ENCODE measurements at places on chromosomes 5 and 9.

DNA sequence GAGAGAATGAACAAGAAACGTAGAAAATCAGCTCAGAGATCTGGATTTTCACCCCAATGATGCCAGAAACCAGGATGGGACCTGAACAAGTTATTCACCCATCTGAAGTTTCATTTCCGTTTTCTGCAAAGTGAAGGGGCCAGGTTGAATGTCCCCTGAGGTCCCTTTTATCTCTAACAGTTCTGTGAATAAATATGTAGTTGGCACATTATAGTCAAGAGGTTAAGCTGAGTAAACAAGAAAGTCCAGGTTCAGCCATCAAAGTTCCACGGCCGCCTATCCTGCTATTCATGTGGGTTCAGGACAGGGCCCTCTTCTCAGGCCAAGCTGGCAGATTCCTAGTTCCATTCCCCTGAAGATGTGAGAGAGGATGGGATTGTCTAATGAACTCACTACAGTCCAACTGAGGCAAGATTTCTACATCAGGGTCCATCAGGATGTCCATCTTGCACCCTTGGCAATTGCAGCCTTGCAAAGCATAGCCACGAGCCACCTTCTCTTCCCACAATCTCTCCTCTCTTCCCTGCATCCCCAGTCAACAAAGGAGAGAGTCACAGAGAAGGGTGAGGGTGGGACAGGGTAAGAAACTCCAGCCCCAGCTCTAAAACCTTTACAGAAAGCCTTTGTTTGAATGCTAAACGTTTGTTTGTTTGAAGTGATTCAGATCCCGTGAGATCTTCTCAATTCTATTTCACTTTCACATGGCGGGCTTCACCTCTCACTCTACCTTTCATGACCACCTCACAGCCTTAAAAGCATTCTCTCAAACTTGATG, 311.0 kb downstream of the SLIT3 start:
- no peak for DNase-seq

GRCh38 chr5:149063017-149063687, at the start of gene SH3TC2:
TSS of gene SH3TC2 (minus strand) at chr5:149063062. CDS start at chr5:149063022, 40 bp downstream.
- peak; percentile 57 for DNase-seq

DNA sequence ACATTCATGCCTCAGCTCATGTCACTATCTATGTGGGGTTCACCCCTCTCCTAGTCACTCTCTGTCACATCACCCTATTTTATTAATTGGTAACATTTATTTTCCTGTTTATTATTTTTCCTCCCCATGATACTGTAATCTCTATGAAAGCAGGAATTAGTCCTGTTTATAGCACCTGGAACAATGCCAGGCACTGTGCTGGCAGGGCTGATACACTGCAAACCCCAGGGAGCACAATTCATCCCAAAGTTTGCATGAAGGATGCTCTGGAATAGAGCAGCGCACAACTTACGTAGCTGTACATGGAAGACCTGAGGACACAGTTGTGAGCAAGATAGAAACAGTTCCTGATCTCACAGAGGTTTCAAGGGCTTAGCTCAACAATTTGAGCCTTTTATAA, 103.2 kb downstream of the NSG2 start:
- DNase-seq = no peak

DNA sequence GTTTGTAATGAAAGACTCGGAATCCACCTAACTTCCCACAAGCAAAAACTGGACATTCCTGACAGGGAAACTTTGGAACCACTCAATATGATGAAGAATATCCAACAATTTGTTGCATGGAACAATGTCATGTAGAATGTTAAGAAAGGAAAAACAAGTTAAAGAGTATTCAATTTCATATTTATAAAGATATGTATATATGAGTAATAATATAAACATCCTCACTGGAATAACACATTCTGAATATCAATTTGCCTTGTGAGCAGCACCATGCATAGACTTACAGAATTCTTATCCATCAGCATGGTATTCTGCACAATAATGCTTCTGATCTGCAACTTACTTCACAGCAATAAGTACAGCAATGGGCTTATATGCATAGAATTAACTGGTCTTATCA, 650.3 kb downstream of the SEMA5A start:
- DNase-seq = no peak

- DNase-seq = no peak
Observed at GRCh38 chr5:42235837-42236236, 187.4 kb upstream of the GHR start.

DNA sequence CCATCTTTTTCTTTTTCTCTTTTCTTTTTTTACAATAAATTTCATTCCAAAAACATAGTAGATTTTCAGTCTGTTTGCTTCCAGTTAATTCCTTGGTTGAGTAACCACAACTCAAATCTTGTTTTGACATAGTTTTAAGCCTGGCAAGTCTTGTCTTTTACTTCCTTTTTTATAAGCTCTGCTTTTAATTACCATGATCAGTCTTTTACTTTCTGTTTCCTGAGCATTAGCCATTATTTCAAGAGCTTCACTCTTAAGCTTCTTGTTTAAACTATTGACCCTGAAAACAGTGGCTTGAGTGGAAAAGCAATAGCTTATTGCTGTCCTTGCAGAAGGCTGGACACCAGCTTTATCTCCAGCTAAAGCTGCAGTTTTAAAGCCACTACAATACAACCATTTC, 1363.3 kb downstream of the MAT2B start:
- no peak for DNase-seq

- DNase-seq = no peak
Observed at GRCh38 chr5:158301186-158301585, 442.2 kb upstream of the CLINT1 start.

GRCh38 chr5:103454770-103455169, 107.8 kb downstream of the NUDT12 start:
- DNase-seq = no peak

DNA sequence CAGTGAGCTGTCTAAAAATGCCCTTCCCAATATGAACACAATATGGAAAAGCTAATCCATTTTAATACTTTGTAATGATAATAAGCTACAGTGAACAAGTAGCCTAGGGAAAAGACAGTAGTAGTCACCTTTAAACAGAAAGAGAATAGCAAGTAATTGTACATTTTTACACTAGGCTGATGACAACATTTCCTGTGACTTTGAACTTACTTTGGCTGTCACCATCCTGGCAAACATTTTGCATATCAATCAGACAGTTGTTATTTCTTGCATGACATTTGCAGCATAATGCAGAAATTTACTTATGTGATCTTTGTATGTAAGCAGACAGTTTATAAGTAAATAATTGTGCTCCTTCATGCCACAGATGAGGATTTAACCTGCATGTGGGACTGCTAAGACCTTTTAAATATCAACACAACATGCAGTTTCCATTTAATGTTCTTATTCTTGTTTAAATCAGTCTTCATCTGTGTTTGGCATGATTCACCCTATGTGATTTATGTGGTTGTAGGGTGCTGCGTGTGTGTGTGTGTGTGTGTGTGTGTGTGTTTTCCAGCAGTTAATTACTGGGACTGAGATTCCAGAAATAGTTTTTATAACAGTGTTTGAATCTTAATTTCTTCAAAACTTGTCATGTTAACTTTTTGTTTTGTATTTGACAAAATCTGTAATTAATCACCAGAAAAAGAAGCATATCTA, 997.1 kb upstream of the ARRDC3 start:
- no peak for DNase-seq

DNA sequence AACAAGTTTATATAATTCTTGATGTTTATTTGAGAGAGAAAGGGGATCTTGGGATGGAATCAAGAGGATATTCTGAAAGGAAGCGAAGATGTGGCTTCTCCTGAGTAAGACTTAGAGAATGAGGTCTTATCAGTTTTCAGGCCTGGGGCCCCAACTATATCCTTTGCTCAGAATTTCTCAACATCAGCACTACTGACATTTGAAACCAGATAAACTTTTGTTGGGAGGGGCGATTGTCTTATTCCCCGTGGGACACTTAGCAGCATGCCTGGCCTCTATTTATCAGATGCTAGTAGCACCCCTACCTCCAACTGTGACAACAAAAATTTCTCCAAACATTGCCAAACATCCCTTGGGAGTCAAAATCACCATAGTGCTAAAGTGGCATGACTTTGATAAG, 567.7 kb downstream of the MAT2B start:
- no peak for DNase-seq

- DNase-seq = no peak
Observed at GRCh38 chr9:73437758-73438157, 286.1 kb downstream of the ANXA1 start.

DNA sequence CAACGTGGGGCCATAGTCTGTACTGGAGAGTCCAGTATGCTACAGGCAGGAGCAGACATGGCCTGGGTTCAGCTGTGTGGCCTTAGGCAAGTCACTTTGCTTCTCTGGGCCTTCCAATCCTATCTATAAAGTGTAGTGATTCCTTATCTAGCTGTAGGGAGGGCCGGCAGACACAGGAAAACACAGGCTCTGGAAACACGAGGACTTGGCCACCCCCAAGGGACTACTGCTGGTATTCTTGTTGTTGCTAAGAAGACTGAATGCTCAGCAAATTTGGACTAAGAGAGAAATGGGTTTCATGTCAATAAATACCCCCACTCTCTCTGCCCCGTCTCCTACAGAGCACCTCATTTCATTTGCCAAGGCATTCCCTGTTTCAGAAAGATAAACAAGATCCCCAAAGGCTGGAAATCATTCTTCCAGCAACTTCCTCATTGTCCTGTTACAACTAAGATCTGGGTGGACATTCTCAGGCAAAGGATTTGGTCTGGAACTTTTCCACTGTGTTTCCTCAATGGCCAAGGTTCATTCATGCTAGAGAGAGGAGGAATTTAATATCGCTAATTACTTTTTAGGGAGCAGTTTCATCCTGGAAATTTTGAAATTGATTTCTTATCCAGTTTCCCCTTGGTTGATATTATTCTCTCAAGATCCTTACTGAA, 105.8 kb downstream of the GABBR2 start:
- DNase-seq = no peak

DNA sequence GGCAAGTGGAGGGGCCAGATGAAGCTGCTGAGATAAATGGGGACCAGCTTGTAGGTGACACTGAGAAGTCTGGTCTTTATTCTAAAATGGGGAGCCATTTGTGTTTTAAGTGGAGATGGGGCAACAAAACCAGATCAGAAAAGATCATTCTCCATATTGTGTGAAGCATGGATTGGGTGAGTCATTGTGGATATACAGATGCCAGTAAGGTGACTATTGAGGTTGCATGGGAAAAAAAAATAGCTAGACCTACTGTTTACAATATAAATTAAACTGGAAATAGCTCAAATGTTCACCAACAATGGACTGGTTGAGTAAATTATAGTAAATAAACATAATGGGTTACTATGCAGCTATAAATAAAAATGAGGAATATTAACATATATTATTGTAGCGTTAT, 5.4 kb upstream of the MAP1B start:
- DNase-seq = no peak

GRCh38 chr5:73820326-73820725, 194.3 kb downstream of the ARHGEF28 start:
- DNase-seq = no peak

GRCh38 chr5:180115326-180116076, 43.9 kb upstream of the RNF130 start:
- no peak for DNase-seq

DNA sequence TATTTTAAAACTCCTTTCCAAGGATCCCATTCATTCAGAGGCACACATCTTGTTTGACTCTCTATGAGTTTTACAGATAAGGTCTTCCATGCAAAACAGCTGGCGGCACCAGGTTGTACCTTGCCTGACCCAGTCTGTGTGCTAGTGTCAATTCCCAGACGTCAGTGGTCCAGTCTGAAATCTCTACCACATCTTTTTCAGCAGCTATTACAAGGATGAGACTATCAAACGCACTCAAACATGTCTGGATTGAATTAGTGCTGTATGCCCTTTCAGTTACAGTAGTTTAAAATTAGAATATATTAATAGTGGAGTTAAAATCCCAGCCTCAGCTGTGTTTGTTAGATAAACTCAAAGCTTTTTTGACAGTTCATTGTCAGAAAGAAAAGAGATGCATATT, 11.7 kb downstream of the CDC14B start:
- no peak for DNase-seq

DNA sequence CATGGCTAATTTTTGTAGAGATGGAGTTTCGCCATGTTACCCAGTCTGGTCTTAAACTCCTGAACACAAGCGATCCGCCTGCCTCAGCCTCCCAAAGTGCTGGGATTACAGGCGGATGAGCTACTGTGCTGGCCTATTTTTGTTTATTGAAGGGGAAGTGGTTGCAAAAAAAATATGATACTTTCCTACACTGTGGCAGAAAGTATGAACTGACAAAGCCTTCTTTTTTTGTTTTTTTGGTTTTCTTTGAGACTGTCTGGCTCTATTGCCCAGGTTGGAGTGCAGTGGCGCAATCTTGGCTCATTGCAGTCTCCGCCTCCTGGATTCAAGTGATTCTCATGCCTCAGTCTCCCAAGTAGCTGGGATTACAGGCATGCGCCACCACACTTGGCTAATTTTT, 50.9 kb downstream of the OSTF1 start:
- no peak for DNase-seq

GRCh38 chr5:18028036-18028435, 393.8 kb downstream of the TAF11L14 start:
- no peak for DNase-seq

DNA sequence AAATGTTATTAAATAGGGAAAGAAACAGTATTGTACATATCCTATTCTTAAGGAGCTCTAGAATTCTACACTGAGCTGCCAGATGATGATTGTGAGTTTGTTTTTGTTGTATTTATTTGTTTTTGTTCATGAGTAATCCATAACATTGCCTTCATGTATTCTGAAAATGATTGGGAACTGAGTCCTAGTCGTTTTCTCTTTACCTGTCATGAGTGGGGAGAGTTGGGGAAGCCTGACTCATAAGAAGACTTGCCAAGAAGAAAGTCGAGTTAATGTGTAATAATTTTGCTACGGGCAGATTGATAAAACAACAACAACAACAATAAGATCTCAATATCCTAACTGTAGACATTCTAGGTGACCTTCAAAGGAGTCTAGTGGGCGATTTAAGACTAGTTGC, 103.8 kb downstream of the ANKRD55 start:
- no peak for DNase-seq

DNA sequence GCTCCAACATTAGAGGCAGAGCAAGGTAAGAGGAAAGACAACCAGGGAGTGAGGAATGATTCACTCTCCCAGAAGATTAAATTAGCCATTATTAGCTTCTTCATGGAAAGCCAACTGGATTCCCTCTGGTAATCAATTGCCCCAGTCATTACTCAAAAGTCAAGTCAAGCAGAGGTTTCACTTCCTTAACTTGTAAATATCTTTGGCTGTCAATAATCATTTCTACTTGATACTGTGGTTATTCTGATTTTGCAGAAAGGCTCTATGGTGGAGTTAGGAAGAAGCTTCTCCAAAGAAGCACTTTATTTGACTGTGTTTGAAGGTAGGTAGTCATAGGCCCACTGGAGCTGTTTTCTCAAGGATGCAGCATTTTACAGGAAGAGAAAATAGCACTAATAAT, 78.0 kb downstream of the JAKMIP2 start:
- DNase-seq = no peak

DNA sequence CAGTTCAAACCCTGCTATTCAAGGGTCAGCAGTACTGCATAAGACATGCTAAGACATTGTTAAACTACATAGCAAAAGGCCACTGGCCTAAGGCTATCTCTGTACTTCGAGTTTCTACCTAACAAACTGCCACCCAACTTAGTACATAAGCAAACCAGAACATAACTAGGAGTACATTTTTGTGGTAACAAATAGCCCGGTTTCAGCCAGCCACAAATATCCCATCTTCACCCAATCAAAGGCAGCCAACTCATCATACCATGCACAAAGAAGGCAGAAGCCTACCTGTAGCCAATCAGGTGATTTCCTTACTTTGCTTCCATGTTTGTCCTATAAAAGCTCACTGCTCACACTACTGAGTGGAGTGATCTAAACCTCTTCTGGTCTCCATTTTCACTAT, 201.4 kb downstream of the SMARCA2 start:
- no peak for DNase-seq

Data from prostate gland (tissue), 2 donors.